ENCODE measurements at places on chromosomes 4 and X. TPM values are rescaled to one million over a fixed set of nuclear protein-coding genes. Genes with fewer than 3 reads are reported as not detected.
A peak's percentile ranks its signal among the peaks of the same experiment; 100 is the strongest.

The BEX5 gene
- total RNA-seq, result 1.6 TPM

DNA sequence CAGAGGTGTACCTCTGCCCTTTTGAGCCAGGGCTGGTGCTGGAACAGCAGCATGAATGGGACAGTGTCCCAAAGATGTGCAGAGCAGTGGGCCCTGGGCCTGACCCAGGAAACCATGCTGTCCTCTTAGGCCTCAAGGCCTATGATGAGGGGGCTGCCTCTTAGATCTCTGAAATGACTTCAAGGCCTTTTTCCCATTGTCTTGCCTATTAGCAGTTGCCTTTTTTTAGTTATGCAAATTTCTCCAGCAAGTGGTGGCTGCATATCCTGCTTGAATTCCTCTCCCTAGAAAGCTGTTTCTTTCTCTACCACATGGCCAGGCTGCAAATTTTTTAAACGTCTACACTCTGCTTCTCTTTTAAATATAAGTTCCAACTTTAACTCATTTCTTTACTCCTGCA lies 160.3 kb downstream of the CFAP299 start:
- H3K36me3 ChIP-seq, result no peaks in the 10 kb centered on the region
- no peaks in the 10 kb centered on the region for H3K4me1 ChIP-seq

DNA sequence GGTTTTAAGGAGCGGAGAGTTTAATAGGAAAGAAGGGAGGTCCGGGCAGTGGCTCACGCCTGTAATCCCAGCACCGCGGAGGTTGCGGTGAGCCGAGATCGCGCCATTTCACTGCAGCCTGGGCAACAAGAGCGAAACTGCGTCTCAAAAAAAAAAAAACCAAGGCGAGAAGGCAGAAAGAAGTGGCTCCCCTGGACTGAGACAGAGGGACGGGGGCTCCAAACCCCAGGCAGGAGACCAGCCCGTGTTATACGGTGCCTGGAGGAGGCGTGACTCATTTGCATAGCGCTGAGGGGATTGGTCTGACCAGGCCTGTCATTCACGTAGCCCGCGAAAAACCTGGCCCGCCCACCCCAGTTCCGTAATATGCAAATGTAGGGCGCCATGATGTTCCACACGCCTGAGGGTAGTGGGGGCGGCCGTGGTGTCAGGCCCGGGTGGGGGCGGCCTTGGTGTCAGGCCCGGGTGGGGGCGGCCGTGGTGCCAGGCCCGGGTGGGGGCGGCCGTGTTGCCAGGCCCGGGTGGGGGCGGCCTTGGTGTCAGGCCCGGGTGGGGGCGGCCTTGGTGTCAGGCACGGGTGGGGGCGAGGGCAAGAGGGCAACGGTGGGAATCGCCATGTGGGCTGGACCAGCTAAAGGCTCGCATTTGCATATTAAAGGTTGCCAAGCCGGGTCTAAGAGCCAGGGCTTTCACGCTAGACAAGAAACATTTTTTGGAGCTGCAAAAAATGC lies 2.1 kb downstream of the PLCXD1 start:
- peak overlapping the region; percentile 43 for H3K4me3 ChIP-seq
- no peaks in the 10 kb centered on the region for H3K27me3 ChIP-seq
- DNase-seq, result peak; percentile 89
- H3K27ac ChIP-seq, result peak overlapping the region; percentile 73
- no peaks in the 10 kb centered on the region for H3K36me3 ChIP-seq
- H3K4me1 ChIP-seq, result no peaks in the 10 kb centered on the region

DNA sequence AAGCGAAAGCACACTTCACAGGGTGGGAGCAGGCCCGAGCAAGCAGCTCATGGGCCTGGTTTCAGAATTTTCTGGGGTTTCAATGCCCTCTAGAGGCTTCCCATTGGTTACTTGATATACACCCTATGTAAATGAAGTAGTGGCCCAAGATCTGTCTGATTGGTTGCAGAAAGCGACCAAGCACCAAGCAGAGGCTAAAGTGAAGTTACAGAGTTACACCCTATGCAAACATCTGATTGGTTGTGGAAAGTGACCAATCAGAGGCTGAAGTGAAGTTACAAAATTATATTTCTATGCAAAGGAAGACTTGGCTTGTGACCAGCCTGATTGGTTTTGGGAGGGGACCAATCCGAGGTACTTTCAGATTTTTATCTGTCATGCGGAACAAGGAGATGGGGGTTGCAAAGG lies 8.2 kb downstream of the FHIP1A start:
- H3K36me3 ChIP-seq, result no peaks in the 10 kb centered on the region
- DNase-seq, result no peak
- no peak overlapping the region for H3K27ac ChIP-seq
- H3K4me3 ChIP-seq, result peak overlapping the region; percentile 21

- no peak overlapping the region for H3K4me3 ChIP-seq
- H3K36me3 ChIP-seq, result no peaks in the 10 kb centered on the region
- no peak for DNase-seq
- H3K27me3 ChIP-seq, result no peaks in the 10 kb centered on the region
- no peak overlapping the region for H3K27ac ChIP-seq
These were observed 472.4 kb downstream of the ZNF674 start for GRCh38 chrX:46072791-46073190.

DNA sequence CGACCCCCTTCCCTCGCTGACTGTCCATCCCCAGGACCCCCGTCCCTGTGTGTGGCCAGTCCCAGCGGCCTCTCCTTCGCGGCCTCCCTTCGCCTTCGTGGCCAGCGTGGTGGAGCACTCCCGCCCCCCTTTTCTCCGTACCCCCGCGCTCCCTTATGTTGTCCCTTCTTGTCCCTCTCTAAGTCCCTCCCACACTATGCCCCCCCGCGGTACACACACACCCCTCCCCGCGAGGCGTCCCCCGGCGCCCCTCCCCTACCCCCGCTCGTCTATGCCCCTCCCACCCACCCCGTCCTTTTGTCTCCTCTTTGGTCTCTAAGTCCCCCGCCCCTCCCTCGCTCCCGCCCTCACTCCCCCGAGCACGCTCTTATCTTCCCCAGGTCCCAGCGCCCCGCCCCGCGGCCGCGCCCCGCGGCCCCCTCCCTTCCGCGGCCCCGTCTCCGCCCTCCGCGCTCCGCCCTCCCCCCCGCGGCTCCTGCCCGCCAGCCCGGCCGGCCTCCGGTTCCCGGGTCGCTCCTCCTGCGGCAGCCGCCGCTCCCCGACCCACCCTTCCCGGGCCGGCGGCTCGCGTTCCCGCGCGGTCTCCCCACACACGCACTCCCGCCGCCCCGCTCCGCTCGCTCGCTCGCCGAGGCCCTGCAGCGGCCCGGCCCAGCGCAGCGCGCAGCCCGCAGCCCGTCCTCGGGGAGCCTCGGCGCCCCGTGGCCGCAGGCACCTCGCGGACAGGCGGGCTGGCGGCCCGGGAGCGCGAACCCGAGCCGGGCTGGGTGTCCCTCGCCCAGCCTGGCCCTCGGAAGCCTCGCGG lies 26.3 kb downstream of the UTP14A start:
- H3K36me3 ChIP-seq, result no peaks in the 10 kb centered on the region
- no peaks in the 10 kb centered on the region for H3K4me1 ChIP-seq
- peak overlapping the region; percentile 51 for H3K4me3 ChIP-seq
- peak; percentile 83 for DNase-seq

- H3K27ac ChIP-seq, result no peak overlapping the region
- H3K4me1 ChIP-seq, result no peaks in the 10 kb centered on the region
- H3K27me3 ChIP-seq, result no peaks in the 10 kb centered on the region
- no peak overlapping the region for H3K4me3 ChIP-seq
- H3K36me3 ChIP-seq, result no peaks in the 10 kb centered on the region
These were observed 22.4 kb upstream of the UGT2B4 start for GRCh38 chr4:69518102-69518501.

All from breast epithelium (tissue), 4 donors.